ENCODE measurements at places on chromosomes 1 and 21.

- DNase-seq: peak; percentile 51
These were observed 625.3 kb downstream of the KIF26B start for GRCh38 chr1:245779797-245780755.

GRCh38 chr1:199081739-199082138 is 442.9 kb downstream of the PTPRC start:
- no peak for DNase-seq

DNA sequence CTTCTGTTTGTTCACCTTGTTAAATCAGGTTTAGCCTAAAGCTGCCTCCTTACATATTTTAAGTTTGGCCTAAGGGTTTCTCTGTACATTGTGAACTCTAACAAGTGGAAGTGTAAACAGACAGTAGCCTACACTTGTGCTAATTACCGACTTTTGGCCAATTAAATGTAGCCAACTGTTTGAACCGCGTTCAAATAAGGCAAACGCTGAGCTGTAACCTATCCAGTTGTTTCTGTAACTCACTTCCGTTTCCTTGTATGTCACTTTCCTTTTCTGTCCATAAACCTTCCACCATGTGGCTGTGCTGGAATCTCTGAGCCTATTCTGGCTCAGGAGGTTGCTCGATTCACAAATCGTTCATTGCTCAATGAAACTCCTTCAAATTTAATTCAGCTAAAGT is 8.0 kb upstream of the FCAMR start:
- no peak for DNase-seq

GRCh38 chr1:66269222-66269621 is 264.7 kb upstream of the SGIP1 start:
- DNase-seq: no peak

- no peak for DNase-seq
These were observed 19.5 kb downstream of the MAP7D1 start for GRCh38 chr1:36175137-36176095.

GRCh38 chr1:13714851-13715250 is 14.9 kb downstream of the PRDM2 start:
- no peak for DNase-seq

GRCh38 chr1:245550720-245551043 is 395.9 kb downstream of the KIF26B start:
- no peak for DNase-seq

- no peak for DNase-seq
These were observed 252.7 kb downstream of the TTLL7 start for GRCh38 chr1:83746234-83746633.

GRCh38 chr1:202656951-202657646 is 53.2 kb downstream of the SYT2 start:
- DNase-seq: peak; percentile 63

GRCh38 chr21:46109313-46110221 is 11.7 kb downstream of the COL6A2 start:
- no peak for DNase-seq

- DNase-seq: no peak
These were observed 6.8 kb upstream of the SLAMF1 start for GRCh38 chr1:160653620-160654016.

GRCh38 chr1:101257500-101258325 is 20.9 kb downstream of the S1PR1 start:
- DNase-seq: no peak

DNA sequence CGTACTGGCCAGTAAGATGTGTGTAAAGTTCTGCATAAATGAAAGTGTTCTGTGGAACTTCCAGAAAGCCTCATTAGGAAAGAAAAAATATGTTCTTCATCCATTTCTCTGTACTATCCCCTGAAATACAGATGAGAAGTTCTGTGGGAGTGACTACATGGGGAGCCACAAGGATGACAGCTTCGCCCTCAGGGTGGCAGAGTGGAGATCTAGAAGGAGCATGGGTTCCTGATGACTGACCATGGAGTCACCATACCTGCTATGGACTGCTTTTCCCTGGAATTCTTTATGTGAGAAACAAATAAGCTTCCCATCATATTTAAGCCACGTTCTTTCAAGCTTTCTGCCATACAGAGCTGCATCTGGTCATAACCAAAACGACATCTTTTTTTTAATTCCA is 113.9 kb upstream of the RGS1 start:
- DNase-seq: no peak

- peak; percentile 3 for DNase-seq
These were observed 276.8 kb upstream of the C1orf174 start for GRCh38 chr1:4176841-4177240.
